Stimulated activated CD8-positive, alpha-beta memory T cell treated with anti-CD3 and anti-CD28 coated beads, Interleukin-15, amount 100 ng/mL, for 24 hours (primary cell): ENCODE measurements at places on chromosomes 7 and 10.

GRCh38 chr7:11706666-11707605 lies 125.1 kb downstream of the THSD7A start:
- no peak for DNase-seq

- no peak for DNase-seq
Observed at GRCh38 chr10:131249238-131249954, 62.1 kb downstream of the TCERG1L start.

DNA sequence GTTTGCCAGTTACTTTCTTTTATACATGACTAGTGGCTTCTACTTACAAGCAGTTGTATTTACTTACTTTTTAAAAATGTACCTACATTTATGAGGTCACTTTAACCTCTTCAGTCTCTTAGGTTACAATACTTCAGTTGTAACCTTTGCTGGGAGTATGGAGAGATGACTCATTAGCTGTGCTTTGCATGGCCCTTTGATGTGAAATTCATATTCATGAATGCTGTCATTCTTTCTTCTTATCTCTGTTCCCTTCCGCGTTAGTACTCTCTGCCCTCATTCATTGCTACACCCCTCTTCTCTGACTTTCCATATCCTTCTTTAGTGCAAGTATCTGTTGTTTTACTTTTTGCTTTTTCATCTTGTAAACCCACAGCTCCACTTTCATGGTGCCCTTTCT lies 164.3 kb downstream of the BMPER start:
- no peak for DNase-seq

DNA sequence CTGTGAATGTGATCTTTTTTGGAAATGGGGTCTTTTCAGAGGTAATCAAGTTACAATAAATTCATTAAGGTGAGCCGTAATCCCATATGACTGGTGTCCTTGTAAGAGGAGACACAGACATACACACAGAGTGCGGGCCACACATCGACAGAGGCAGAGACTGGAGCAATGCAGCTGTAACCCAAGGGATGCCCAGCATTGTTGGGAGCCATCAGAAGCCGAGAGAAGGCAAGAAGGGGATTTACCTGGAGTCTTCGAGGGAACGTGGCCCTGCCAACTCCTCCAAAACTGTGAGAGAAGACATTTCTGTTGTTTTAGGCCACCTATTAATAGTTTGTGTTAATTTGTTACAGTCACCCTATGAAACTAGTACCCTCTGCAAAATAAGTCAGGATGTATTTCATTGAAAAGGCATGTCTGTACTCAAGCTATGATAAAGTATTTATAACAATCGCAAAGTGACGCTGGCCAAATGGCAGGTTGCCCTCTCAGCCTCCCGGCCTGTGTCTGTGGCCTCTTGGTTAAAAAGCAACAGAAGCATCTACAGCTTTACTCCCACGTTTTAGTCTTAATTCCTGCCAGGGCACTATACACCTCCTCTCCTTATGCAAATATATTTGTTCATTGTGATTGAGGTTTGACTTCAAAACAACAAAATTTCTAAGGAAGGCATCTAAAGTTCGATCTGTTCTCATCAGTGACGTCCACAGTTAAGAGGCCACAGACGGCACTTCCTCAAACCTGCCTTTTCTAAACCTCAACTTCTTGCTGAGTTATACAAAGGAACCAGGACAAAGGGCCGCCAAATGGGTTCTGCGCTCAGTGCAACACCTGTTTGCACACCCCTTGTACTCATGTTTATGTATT lies 46.8 kb downstream of the HIPK2 start:
- DNase-seq, result no peak

DNA sequence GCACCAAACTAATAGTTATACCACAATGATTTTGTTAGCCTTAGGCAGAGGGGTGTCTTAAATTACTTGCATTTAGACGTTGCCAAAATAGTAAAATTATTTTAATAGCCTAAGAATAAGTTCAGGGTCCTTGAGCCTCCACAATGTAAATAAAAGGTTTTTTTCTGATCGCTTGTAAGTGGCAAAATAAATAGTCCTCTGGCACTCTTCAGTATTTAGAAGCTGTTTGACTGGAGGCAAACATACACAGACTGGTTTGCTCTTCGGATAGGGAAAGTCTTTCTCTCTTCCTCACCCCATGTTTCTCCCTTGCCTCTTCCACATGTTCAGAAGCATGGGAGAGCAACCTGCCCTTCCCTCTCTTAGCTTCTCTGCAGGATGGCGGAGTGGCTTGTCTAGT lies 49.5 kb upstream of the FAM180A start:
- no peak for DNase-seq

DNA sequence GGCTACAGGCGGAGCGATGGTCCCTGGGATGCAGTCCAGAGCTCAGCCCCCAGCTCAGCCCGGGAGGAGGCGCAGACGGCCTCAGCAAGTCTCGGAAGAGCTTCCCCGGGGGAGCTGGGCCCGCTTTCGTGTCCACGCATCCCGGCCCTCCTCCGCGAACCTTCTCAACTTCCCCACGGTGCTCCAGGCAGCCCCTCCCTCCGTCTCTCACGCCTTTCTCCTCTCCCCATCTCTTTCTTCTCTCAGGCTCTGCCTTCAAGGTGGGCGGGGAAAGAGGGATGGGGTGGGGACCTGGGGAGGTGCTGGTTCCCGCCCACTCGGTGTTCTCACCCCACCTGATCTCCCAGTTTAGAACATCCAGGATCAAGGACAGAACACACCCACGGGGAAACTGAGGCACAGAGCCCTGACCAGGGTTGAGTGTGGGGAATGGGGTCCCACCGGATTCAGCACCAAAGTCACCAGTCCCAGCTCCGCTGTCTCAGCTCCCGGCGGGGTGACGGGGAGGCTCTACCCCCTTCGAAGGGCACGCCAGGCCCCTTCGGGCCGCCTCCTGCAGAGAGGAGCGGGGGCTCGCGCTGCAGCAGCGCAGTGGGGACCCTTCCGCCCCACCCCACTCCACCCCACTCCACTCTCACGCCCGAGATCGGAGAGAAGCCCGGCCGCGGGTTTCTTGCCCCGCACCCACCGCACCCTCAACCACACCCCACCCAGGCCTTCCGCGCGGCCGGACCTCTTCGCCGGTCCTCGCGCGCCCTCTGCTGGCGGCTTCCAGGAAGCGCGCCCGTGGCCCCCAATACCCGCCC lies 18.2 kb downstream of the POLL start:
- peak; percentile 71 for DNase-seq

- no peak for DNase-seq
Observed at GRCh38 chr10:45491061-45491460, 117.0 kb downstream of the ALOX5 start.

DNA sequence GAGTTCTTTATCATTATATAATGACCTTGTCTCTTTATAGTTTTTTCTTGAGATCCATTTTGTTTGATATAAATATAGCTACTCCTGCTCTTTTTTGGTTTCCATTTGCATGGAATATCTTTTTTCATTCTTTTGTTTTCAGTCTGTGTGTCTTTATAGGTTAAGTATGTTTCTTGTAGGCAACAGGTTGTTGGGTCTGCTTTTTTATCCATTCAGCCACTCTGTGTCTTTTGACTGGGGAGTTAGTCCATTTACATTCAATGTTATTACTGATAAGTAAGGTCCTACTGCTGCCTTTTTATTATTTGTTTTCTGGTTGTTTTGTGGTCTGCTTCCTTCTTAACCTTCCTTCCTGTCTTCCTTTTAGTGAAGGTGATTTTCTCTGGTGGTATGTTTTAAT lies 21.1 kb downstream of the GALNT11 start:
- DNase-seq, result no peak

DNA sequence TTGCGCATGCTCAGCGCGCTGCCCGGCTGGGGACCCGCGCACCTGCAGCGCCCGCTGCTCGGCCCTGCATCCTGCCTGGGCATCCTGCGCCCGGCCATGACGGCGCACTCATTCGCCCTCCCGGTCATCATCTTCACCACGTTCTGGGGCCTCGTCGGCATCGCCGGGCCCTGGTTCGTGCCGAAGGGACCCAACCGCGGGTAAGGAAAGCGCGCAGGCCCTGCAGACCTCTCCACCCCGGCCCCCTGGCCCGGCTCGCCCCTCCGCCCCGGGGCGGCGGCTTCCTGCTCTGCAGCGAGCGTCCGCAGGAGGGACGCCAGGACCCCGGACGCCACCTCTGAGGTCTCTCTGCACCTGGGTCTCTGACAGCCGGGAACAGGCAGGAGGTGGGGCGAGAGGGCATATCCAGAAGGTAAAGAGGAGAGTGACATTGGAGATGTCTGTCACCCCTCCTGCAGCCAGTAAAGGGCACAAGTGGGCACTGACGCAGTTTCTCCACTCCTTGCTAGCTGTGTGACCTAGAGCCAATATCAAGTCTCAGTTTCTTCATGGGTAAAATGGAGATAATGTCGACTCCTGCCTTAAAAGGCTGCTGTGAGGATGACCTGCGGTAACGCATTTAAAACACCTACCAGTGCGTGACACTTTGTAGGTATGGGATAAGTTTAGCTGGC lies 338 bp downstream of the ATP6V0E2 start:
- DNase-seq, result no peak

GRCh38 chr10:118811675-118812392 lies 57.1 kb upstream of the CACUL1 start:
- no peak for DNase-seq

- DNase-seq, result no peak
Observed at GRCh38 chr7:131326576-131326975, 1.1 kb upstream of the MKLN1 start.
